ENCODE measurements at places on chromosomes 3 and 15.
A peak's percentile ranks its signal among the peaks of the same experiment; 100 is the strongest.

GRCh38 chr3:69463531-69463930, 77.6 kb upstream of the FRMD4B start:
- no peak for DNase-seq

GRCh38 chr15:44537735-44538240, 841 bp downstream of the EIF3J start:
- DNase-seq: peak; percentile 26

- DNase-seq: no peak
Observed at GRCh38 chr3:155135003-155135402, 54.9 kb downstream of the MME start.

- no peak for DNase-seq
Observed at GRCh38 chr15:35911052-35911777, 365.2 kb upstream of the DPH6 start.

DNA sequence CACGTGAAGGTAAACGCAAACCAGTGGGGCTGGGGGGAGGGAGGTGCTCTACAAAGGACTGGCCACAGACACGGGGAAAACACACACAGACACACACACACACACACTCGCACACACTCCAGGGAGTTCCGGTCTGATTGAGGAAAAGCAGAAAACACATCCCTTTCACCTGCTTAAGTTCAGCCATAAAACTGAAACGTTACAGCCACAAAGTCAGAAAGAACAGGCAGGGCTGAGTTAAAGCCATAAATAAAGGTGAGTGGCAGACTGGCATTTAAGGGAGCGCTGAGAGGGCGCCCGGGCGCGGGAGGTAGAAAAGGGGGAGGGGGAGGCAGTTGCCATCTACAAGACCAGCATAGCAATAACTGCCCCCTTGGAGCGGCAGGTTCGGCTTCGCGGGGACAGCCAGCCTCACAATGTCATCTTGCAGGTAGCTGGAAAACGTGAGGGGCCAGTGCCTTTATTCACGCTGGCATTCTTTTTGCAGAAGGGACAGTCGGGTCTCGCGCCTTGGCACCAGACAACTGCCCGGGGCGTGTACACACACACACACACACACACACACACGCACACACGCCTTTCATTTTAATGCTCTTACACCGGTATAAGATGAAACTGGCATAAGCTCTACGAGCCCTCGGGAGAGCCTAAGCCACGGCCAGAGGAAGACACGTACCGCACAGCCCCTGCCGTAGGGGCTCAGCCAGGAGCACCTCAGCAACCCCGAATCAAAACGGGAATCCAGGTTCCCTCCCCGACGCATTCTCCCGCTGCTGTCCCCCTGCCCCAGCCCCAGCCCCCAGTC, 866 bp downstream of the TNIK start:
- peak; percentile 74 for DNase-seq

DNA sequence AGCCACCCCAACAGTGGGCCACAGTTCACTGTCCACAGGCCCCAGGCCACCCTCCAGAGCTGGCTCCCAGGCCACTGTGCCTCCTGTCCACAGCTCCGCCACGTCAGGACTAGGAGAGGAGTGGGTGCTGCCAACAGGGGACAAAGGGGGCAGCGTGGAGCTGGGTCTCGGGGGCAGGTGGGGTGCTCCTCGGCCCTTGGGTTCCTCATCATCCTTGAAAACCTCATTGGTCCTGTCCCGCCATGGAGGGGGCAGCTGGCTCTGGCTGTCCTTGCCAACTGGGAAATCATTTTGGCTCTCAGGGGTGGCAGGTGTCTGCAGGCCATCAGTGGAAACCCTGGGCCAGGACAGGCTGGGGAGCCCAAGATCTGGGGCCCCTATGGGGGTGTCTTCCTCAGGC, 45.2 kb downstream of the ADAMTS7 start:
- no peak for DNase-seq

GRCh38 chr3:161100994-161101393, 4.2 kb downstream of the B3GALNT1 start:
- DNase-seq: no peak

GRCh38 chr3:62238003-62238402, 135.3 kb downstream of the FEZF2 start:
- no peak for DNase-seq

GRCh38 chr15:100801256-100801900, 78.3 kb upstream of the ALDH1A3 start:
- no peak for DNase-seq

DNA sequence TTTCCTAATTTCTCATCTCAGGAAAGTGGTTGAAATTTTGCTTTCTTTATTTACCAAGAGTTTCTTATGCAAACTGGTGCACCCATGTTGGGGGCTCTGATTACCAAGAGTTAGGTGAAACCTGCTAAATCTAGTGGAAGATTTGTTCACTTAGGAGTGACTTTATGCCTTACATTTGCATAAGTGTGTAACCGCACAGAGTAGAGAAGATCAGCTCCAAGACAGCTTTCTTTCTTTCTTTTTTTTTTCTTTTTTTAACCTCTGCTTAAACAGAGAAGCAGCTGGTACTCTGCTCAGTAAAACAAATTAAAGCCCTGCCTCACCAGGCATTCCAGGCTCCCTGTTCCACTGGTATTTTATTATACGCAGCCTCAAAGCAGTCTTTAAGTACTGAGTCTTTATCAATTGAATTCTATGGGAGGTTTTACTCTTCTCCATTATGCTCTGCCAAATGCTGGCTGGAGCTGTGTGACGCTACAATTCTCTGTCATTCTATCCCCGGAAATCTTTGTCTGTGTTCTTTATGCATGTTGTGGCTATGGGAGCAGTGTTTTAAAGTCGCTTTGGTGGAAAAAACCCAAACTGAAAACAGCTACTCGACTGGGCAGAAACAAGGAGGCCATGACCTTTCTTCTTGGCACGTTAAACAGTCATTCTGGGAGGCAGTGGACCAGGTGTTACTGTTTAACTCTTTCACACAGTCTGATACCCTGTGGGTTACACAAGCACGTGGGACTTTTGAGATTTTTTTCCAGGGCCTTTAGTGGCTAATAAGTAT, 55.2 kb upstream of the GBE1 start:
- DNase-seq: no peak

DNA sequence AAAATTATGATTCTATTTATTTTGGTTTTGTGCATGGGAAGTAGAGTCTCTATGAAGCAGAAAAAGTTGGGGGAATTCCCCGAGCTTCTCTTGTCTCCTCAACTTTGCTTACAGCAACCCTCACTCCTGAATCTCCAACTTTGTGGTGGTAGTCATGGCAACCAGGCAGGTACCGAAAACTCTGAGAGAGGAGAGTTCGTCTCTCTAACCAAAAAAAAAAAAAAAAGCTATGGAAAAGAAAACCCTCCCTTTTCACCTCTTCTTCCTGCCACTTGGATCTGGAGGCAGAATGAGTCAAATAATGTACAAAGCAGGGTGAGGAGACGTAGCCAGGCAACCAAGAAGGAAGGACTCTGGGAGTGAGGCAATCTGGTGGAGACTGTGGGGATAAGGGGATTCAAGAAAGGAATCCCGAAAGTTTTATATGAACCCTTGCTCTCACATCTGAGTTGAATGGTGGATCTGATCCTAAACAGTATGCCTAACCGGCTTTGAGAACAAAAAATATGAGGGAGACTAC, 108.1 kb downstream of the PLOD2 start:
- no peak for DNase-seq

GRCh38 chr15:90966262-90966661, 11.6 kb downstream of the RCCD1 start:
- no peak for DNase-seq

DNA sequence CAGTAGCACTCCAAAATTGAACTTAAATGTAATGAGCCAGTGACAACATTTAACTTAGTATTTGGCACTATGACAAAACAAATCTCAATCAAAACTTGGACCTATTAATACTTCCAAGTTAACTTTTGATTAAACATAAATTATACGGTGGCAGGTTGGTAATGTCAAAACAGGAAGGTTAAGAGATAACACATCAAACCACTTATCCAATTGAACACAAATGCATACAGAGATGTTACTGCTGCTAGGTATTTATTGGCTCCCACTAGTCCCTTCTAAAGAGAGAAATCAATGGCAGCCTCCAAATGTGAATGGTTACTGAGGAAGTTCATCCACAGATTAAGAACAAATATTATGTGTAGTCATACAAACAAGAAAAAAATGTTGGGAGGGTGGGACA, 1.8 kb downstream of the GSK3B start:
- no peak for DNase-seq

DNA sequence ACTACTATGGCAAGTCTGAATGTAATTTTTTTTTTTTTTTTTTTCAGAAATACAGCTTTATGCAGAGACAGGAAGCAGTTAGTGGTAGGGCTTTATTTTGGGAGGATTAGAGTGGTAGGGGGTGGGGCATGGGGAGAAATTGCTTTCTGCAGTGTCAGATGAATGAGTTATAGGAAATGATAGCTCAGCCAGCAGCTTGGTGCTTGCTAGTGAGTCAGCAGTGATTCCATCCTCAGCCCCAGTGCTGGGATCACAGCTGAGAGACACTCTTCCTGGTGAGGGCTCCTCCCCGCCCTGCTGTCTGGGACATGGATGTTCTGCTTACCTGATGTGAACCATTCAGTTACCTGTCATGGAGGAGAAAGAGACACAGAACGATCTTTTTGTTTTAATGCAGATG, 39.6 kb downstream of the SEMA6D start:
- DNase-seq: no peak

DNA sequence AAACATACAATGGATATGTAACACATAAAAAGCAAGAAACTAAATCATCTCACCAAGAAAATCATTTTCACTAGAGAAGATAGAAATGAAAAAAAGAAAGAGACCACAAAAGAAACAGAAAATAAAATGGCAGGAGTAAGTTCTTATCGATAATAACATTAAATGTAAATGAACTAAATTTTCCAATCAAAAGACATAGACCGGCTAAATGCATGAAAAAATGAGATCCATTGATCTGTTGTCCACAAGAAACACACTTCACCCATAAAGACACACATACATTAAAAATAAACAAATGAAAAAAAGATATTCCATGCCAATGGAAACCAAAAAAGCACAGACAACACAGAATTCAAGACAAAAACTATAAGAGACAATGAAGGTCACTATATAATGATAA, 1771.9 kb downstream of the SI start:
- DNase-seq: no peak

DNA sequence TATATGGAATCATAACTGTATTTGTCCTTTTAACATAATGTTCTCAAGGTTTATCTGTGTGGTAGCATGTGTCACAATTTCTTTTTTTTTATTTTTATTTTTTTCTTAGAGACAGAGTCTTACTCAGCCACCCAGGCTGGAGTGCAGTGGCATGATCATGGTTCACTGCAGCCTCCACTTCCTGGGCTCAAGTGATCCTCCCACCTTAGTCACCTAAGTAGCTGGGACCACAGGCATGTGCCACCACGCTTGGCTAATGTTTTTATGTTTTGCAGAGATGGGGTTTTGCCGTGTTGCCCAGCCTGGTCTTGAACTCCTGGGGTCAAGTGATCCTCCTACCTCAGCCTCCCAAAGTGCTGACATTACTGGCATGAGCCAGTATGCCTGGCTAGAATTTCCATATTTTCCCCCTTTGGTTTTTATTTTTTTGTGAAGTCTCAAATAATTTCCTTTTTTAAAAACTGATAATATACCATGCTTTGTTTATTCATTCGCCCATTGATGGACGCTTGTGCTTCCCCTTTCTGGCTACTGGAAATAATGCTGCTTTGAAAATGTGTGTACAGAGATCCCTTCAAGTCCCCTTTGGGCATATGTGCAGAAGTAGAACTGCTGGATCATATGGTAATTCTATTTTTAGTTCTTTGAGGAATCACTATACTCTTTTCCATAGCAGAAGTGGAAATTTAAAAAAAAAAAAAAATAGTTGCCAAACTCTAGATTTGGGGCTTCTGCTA, 28.4 kb downstream of the TMEM40 start:
- no peak for DNase-seq

DNA sequence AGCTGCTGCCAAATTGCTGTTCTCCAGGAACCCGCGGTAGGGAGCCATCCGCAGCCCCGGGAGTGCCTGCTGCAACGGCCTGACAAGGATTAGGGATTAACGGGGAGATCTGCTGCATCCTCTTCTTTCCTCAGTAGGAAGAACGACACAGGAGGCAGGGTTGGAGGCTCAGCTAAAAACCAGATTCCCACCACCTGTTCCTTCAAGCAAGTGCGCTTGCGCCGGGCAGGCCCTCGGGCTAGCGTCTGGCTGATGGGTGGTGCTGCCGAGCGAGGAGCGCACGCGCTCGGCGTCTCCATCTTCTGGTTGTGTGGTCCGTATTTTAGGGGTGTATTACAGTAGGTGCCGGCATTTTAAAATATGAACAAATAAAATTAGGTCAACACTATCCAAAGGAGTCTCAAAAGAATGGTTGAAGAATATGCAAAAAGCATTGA, 25.4 kb upstream of the SLC25A26 start:
- no peak for DNase-seq
